ENCODE measurements at places on chromosomes 5 and 9.

- no peak for DNase-seq
Measured at GRCh38 chr9:17476401-17476800, 102.5 kb upstream of the SH3GL2 start.

GRCh38 chr5:93577854-93578812, 2.9 kb downstream of the NR2F1-AS1 start:
- no peak for DNase-seq

- DNase-seq, result no peak
Measured at GRCh38 chr5:153676406-153676805, 185.9 kb downstream of the GRIA1 start.

GRCh38 chr9:11199335-11199734, 586.5 kb upstream of the PTPRD start:
- DNase-seq, result no peak

GRCh38 chr5:125005266-125005665, 258.8 kb upstream of the ZNF608 start:
- DNase-seq, result no peak

GRCh38 chr9:81861644-81862043, 66.6 kb upstream of the SPATA31D4 start:
- DNase-seq, result no peak

GRCh38 chr9:34311499-34312185, 17.4 kb downstream of the KIF24 start:
- DNase-seq, result no peak

DNA sequence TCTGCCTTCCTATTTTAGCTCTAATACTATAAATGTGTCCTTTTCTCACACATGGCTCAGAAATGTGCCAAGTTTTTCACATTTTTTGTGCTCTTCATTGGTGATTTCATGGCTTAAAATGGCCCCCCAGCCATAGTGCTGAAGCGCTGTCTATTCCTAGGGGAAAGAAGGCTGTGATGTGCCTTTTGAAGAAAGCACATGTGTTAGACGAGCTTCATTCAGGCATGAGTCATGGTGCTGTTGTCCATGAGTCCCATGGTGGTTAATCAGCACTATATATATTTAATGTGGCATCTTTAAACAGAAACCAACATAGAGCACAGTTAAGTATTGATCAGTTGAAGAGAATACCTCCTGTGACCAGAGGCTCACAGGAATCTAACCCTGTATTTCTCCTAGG, 55.8 kb downstream of the PDE8B start:
- no peak for DNase-seq

- DNase-seq, result no peak
Measured at GRCh38 chr5:59245198-59245597, 648.3 kb downstream of the PDE4D start.

Measured in HCT116 (cell line).